ENCODE measurements at places on chromosomes 13 and 19.

DNA sequence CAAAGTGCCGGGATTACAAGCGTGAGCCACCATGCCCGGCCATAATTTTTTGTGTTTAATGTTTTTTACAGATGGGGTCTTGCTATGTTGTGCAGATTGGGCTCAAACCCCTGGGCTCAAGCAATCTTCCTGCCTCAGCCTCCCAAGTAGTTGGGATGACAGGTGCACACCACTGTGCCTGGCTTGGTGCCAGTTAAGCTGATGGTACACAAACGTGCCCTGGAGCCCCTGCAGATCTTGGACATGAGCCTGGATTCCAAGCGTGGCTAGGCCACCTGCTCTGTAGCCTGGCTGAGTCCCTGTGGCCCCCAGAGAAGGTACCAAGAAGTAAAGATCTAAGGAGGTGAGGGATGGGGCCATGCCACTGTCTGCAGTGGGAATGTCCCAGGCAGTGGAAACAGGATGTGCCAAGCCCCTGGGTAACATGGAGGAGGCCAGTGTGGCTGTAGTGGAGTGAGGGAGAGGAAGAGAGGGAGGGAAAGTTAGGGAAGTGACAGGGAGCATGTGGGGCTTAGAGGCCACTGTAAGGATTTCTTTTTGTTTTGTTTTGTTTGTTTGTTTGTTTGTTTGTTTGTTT, 7.0 kb downstream of the PRODH2 start:
- DNase-seq, result no peak

DNA sequence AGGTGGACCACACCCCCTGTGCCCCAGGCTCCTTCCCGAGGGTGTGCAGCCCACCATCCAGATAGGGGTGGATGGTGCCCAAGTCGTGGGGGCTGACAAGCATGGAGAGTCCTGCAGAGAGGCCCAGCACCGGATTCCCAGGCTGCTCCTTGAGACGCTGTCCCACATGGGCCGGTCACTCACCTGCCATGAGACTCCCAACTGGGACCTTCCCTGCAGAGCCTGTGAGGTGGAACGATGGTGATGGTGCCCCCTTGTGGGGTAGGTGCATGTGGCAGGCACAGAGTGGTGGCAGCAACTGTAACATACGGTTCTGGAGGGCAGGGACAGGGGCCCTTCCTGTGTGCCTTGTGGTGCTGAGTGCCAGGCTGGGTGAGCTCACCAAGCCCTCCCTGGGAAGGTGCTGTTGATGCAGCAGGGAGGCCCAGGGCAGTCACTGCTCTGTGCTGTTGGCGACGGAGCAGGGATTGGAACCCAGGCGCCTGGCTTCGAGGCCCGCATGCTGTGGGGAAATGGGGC, 33.1 kb downstream of the PPP1R37 start:
- DNase-seq, result peak; percentile 5

GRCh38 chr19:2202366-2202765, 33.8 kb downstream of the PLEKHJ1 start:
- no peak for DNase-seq

GRCh38 chr19:1147934-1148549, 26.0 kb downstream of the SBNO2 start:
- no peak for DNase-seq

DNA sequence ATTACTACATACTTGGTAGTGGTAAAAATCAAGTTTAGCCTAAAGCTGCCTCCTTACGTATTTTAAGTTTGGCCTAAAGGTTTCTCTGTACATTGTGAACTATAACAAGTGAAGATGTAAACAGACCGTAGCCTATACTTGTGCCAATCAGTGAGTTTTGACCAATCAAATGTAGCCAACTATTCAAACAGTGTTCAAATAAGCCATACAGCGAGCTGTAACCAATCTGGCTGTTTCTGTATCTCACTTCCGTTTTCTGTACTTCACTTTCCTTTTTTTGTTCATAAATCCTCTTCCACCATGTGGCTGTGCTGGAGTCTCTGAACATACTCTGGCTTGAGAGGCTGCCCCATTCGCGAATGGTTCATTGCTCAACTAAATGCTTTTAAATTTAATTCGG, 2504.6 kb downstream of the PCDH9 start:
- DNase-seq, result no peak

DNA sequence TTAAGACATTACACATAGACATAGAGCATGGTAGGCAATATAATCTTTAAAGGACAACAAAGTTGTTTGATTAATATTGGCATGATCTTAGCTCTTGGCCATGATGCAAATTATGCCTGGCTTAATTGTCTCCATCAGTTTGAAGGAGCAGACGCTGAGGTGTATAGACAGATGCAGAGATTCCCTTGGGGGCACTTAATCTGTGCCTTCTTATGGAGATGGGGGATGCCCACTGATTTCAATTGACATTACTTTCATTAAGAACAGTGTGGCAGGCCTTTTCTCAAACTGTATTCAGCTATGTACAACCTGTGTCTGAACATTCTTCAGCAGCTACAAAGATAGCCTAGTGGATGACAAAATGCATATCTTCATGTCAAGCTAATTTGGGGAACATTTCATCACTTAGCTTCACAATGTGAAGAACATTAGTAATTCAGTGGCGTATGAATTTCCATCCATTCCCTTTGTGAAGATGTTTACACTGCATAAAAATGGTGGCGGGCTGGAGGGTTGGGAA, 85.3 kb upstream of the MYCBP2 start:
- no peak for DNase-seq

All from fibroblast of skin of left quadriceps (primary cell).